ENCODE measurements at places on chromosomes 12 and 14.

- no peak for DNase-seq
These were observed 203.2 kb downstream of the ZFP36L1 start for GRCh38 chr14:68589447-68590200.

GRCh38 chr14:102043251-102044025 is 43.4 kb downstream of the HSP90AA1 start:
- DNase-seq: no peak

DNA sequence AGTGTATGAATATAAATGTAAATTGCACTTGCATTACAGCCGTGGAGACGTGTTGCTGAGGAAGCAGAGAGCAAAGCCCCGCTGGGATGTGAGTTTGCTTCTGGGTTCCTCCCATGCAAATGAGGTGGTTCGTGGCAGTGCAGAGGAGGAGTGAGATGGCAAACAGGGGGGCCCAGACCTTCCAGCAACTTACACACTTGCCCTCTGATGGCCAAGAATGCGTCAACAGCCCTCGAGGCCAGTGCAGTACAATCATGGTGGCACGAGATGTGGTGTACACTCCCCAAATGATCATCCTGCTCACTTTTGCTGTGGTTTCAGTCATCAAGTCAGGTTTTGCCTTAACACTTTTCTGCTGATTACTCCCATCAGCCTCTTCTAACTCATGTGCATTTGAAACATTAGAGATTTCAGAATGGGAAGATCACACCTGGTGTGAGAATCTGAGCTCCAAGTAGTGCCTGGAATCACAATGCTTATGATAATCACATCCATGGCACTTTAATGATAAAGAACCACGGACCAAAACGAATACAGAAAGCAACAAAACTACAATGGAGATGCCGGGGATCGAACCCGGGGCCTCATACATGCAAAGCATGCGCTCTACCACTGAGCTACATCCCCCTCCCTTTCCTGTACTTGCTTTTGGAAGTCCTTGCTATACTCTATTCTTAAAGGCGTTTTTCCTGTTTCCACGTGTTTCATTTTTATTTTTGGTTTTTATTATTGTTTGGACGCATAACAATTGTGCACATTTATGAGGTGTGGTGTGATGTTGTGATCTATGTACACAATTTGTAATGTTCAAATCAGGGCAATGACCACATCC is 7.0 kb upstream of the UBC start:
- peak; percentile 88 for DNase-seq

DNA sequence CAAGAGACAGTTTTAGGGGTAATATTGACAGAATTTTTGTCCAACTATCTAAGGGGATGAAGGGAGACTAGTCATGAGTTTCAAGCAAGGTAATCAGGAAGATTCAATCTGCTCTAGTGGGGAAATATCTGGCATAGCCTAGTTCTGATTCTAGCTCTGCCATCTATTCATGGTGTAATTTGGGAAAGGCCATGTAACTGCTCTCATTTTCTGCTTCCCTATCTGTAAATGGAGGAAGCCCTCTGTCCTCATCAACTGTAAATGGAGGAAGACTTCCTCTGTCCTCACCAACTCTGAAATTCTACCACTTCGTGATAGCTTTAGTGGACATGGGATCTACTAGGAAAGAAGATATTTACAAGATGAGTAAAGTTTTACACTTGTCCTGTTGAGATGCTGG is 37.9 kb downstream of the BHLHE41 start:
- DNase-seq: no peak

GRCh38 chr14:77200406-77200985 is 18.9 kb downstream of the TMEM63C start:
- no peak for DNase-seq

- no peak for DNase-seq
These were observed 93.7 kb downstream of the VCPKMT start for GRCh38 chr14:50022661-50023060.

All from stimulated activated CD8-positive, alpha-beta memory T cell treated with anti-CD3 and anti-CD28 coated beads, Interleukin-4, amount 100 ng/mL, for 48 hours (primary cell).